ENCODE measurements at places on chromosomes 4 and X.

DNA sequence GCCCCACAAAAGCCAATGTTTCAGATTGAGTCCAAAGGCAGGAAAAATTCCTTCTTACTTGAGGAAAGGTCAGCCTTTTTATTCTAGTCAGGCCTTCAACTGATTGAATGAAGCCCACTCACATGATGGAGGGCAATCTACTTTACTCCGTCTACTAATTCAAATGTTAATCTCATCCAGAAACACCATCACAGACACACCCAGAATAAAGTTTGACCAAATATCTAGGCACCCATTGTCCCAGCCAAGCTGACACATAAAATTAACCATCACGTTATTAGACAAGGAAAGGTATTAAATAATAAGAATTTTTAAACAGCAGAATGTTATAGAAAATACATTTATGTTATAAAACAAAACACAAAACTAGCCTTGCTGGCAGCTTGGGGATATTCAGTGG is 32.9 kb upstream of the SMIM10L2A start:
- DNase-seq, result no peak

- no peak for DNase-seq
Observed at GRCh38 chrX:150164971-150165600, 198.0 kb upstream of the MAMLD1 start.

DNA sequence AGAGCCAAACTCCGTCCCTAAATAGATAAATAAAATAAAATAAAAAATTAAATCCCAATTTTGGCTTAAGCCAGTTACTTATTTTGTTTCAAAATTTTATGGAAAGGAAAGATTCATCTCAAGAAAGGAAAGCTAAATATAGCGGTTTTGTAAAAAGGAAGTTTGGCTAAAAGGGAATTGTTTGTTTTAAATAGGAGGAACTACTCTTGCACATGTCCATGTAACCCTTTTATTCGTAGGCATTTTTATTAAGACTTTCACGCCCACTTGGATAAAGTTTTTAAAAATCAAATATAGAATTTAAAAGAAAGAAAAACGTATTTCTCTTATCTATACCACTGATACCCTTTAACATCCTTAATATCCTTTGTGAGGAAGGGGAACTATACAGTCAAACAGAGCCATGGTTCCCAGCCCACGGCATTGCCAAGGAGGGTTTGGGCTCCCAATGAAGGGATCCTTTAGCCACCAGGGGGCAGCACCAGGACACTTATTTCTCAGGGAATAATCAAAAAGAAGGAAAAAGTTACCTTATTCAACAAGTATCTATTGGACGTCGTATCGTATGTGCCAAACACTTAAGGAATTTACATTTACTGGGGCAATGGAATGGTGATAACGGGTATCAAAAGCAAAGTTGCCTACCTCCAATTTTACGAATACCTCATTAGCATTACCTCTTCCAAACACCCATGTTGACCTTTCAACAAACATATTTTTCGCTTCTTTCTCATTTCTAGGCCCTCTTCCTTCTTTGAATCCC is 27.7 kb downstream of the CDKN2AIP start:
- peak; percentile 51 for DNase-seq

- DNase-seq, result no peak
Observed at GRCh38 chrX:153647461-153648357, 706 bp downstream of the DUSP9 start.

DNA sequence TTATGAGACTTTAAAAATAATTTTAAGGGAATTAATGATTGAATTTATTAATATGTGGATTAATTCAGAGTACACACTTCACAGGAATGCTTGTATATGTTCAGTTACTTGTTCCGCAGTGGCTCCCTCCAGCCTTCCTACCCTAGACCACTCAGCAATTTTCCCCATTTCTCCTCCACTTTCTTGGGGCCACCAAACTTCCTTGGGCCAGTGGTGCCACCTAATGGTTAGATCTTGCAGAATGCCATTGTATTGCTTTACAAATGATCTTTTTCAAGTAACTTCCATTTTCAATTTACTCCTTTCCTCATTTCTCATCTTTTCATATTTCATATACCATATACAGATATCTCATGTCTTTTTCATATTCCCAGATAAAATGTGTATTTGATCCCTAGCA is 3.6 kb upstream of the RNF175 start:
- DNase-seq, result no peak

DNA sequence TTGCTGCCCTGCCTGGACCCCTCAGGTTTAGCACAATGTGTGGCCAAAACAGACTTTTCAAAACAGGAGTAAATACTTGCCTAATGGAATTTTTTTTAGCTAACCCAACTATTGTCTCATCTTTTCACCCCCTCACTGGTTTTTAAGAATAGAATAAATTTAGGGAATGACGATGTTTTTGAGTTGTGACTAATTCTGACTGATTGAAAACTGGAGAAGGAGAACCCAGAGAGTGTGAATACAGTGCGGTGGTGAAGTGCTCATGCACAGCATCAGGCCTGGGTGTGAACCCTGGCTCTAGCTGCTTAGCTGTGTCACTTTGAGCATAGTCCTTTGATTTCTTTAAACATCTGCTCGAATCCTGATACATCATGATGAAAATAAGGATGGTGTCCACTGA is 10.5 kb downstream of the ANTXR2 start:
- no peak for DNase-seq

DNA sequence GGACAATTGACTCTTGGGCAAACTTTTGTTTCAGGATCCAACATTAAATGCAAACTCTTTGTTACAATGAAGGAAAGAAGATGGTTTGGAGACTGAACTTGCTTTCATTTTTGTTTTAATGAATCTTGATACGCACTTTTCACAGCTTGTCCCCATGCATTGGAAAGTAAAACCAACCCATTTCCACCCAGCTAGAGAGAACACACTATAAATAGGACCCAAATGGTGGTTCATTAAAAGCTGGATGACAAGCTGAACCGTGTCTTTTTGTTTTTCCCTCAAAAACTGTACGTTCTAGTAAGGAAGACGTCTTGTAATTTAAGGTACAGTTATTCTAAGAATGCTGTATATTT is 95.3 kb upstream of the EGFL6 start:
- DNase-seq, result no peak

DNA sequence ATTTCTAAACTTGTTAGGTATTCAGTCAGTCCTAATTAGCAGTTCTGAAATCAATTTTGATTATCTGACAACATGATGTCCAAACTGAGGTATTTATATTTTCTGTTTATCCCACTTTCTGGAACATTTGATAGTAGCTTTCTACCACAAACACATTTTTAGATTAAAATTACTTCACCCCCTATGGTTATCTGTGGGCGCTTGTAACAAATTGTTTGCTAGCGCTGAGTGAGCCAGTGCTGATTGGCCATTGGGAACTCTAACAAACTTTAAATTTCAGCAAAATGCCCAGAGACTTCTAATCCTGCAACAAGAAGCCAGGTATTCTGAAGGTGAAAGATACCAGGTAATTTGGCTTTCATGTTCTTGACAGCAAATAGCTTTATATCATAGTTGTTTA is at the start of gene MEPE:
MEPE (plus strand) TSS at position 301 of the 400 bp plus-strand sequence. CDS start 1,746 bp downstream, outside the sequence.
- DNase-seq, result no peak

GRCh38 chrX:20230406-20230805 is 36.3 kb downstream of the RPS6KA3 start:
- no peak for DNase-seq

DNA sequence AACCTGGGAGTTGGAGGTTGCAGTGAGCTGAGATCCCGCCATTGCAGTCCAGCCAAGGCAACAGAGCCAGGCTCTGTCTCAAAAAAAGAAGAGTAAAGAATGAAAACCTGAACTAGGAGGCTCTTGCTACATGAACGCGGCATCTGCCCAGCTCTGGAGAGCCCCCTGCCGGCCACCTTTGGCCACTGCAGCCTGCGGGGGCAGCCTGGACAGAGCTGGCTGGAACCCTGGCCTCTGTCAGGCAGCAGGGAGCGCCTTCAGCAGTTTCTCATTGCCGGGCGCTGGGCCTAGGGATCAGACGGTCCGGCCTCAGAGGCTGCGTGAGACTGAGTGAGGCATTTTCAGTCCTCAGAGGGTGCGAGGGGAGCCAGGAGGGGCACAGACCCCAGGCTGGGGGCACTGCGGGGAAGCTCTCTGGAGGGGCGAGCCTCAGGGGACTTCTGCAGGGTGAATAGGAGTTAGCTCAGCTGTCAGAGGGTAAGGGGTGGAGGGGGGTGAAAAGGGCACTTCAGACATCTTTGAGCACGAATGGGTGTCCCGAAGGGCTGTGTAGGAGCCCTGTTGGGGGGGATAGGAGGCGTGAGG is 17.5 kb downstream of the DOK7 start:
- DNase-seq, result peak; percentile 35

DNA sequence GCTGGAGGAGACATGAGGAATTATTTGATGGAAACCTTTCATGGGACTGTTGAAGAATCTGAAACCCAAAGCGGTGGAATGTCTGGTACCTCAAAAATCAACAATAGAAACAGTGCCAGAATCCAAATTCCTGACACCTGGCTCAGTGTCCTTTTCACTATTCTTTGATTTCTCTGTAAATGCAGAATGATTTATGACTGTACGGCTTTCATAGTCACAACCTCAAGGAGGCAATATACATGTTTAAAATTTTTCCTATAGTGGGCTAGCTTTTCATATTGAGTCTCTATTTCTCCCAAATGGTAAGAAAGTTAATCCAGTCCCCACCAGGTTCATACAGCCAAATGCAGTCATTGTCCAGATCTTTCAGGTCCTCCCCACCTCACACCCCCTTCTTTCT is 19.3 kb downstream of the DAPP1 start:
- no peak for DNase-seq

DNA sequence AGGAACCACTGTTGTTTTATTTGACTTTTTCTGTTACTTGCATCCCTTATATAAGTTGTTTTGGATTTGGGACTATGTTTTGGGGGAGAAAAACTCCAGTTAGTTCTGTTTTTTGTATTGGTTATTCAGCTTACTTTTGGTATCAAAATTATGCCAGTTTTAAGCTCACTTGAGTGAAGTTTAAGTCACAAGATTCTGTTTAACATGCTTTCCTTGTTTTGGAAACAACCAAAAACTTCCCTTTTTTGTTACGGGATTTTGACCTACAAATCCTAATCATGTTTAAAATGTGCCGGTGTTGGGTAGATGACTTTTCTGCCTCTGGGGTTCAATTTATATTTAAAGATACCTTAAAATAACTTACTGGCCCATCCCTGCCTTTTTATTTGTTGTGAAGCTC is 36.0 kb downstream of the CCNI start:
- no peak for DNase-seq

- DNase-seq, result no peak
Observed at GRCh38 chrX:150365051-150365989, 2.2 kb downstream of the MAMLD1 start.

DNA sequence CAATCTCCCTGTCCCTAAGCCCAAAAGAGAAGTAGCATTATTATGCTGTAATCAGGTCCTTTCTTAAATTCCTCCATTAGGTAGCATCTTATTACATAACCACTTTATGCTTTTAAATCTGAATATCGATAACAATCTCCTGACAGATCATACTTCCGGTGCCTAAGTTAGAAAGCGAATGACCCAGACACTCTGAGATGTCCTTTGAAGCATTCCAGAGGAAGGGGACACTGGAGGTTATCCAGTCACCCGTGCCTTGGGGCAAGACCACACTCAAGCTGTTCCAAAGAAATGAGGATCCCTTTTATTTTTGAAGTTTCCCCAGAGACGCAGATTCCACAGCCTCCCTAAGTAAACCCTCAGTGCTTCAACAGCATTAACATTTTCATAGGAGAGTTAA is 125.7 kb downstream of the PALLD start:
- DNase-seq, result no peak

GRCh38 chrX:46257451-46257879 is 287.8 kb downstream of the ZNF674 start:
- no peak for DNase-seq

- peak; percentile 73 for DNase-seq
Observed at GRCh38 chrX:38800981-38801845, at the start of gene MID1IP1. MID1IP1 (plus strand) TSS chrX:38801459; CDS start chrX:38804947, 3,488 bp downstream.

GRCh38 chr4:5967783-5968182 is 50.4 kb downstream of the C4orf50 start:
- DNase-seq, result no peak

- DNase-seq, result no peak
Observed at GRCh38 chrX:149322316-149322715, 182.8 kb downstream of the IDS start.

DNA sequence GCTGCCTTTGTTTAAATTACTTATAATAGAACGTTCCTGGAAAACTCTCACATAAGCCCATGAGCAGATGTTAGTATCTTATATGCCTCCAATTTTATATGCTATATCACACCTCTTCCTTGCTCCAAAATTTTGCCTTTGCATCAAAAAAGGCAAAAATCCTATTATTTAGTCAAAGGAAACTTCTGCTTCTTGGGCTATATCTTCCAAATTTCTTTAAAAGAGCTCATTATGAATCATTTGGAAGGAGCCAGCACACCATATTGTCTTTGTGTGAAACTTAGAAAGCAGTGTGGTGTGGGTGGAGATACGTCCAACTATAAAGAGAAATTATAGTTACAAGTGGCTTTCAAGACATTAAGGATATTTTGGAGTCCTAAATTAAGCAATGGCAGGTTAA is 35.7 kb downstream of the NHS start:
- DNase-seq, result no peak

- DNase-seq, result no peak
Observed at GRCh38 chrX:40224658-40225057, 126.9 kb upstream of the BCOR start.

- no peak for DNase-seq
Observed at GRCh38 chr4:47704693-47705325, 133.1 kb downstream of the CORIN start.

DNA sequence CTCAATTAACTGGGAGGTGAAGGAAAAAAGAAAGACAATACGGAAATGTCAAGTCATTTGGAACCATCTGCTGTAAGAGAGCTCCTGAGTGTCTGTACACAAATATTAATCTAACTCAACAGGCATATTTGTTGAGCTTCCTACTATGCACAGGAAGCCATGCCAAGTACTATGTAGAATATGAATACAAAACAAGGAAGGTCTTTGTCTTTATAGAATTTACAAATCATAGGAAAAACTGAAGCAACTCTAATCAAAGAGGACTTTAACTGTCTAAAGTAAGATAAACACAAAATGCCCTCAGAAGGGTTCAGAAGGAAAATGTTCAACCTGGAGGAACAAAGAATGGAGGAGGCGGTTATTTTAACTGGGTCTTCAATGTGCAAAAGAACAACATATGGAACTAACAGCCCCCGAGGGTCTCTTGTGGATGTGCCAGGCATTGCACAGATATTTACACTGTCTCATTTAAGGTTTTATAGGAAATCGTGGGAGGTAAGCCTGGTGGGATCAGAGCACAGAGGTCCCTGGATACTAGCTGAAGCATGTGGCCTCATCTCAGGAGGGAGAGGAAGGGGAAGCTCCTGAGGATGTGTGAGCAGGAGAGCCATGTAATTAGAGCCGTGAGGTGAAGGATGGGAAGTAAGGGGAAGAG is 5.8 kb downstream of the FAM114A1 start:
- no peak for DNase-seq

GRCh38 chrX:130482871-130483270 is 81.1 kb downstream of the RBMX2 start:
- no peak for DNase-seq

DNA sequence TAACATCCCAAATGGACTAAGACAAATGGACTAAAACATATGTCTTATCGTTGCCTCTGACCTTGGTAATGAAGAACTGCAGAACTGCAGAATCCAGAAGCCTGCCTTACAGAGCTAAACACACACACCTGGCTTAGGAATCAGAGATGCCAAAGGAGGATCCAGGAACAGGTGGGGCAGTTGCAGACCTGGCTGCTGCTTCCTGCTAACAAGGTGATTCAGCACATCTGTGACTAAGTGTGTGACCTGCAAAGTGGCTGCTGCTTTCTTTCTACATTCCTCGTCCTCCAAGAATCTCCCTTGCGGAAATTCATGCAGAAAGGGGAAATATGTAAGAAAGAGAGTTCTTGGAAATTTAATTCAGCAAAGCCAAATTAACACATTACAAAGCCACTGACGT is 96.8 kb upstream of the NLGN4X start:
- no peak for DNase-seq
